NCI-H1092 treated with DMSO at 0.1 percent for 48 hours (cell line): ENCODE measurements at places on chromosomes 11 and 22.

GRCh38 chr22:34111210-34111824, 191.0 kb upstream of the LARGE1 start:
- peak; percentile 56 for DNase-seq

GRCh38 chr11:19429108-19429760, 188.5 kb upstream of the E2F8 start:
- no peak for DNase-seq

DNA sequence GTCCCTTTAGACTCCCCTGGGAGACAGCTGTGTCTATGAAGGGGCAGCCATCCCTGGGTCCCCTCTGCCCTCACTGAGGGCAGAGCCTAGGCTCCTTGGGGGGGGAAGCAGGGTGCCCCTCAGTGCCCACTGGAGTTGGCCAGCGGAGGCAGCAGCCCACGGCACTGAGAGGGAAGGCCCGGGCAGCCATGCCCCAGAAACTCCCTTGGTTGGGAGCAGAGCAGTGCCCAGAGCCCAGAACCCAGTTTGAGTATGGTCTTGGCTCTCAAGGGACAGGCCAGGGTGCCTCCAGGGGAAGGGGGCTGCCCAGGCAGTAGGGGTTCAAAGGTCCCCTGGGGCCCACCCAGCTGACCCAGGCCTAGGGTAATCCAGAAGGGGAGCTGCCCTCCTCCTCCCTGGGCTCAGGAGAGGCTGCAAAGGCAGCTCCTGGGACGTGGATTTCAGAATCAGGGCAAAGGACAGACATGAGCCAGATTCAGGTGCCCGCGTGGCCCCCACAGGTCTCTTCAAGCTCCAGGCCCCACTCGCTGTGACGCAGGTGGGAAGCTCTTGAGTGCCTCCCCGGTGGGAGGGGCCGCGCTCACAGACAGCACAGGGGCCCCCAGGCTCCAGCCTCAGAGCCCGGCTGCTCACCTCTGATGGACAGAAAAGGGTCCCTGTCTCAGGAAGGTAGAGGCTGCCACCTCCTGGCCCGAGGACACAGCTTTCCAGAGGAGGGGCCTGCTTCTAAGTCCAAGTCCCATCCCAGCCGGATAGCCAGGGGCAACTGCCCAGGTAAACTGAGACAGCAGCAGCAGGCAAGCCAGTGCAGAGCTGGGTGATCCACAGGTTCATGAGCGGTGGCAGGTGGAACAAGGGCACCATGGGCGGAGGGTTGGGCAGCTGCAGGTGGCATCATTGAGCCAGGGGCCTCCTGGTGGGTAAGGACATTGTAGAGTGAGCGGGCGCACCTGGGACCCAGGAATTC, 2.6 kb downstream of the C11orf21 start:
- peak; percentile 77 for DNase-seq

GRCh38 chr11:64520013-64520412, 71.0 kb upstream of the SLC22A12 start:
- no peak for DNase-seq

DNA sequence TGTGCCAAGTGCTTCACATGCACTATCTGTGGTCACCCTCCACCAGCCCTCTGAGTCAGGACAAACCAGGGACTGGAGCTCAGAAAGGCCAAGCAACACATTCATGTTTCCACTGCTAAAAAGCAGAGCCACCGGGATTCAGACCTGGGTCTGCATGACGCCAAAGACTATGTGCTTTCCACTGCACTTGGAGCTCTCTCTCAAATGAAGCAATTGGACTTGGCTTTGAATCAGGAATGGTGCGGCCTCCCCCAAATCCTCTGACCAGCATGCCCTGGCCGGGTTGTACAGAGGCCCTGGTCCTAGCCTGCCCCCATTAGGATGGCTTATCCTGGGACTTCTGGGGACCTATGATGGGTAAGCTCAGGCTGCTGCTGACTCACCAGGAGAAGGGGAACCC, 80.7 kb downstream of the PKNOX2 start:
- no peak for DNase-seq

- peak; percentile 82 for DNase-seq
These were observed 91.5 kb downstream of the MORC2 start for GRCh38 chr22:30876915-30877553.

DNA sequence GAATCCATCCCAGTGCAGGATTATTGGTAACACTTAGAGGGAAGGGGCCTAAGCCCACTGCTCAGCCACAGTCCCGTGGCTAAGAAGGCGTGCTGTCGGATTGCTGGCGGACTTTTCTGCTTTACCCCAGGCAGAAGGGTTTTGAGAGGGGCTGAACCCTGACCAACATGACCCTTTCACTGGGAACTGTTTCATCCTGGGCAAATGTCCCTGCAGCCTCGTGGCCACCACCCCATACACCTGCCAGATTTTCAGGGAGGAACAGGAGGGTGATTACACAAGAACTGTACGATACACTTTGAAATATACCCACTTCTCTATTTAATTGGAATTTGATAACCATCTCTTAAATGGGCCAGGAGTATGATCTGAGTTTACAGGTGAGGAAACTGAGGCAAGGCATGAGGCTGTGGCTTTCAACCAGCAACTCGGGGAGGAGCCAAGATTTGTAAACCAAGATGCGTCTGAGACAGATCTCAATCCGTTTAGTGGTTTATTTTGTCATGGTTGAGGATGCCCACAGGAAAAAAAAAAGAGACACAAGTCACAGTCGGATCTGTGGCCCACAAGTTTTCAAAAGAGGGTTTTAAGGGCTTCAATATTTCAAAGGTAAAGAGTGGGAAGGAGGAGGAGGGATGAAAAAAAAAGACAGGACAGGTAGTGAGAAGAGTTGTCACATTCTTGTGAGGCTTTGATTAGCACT, 6.1 kb upstream of the APOL3 start:
- DNase-seq, result no peak

- DNase-seq, result no peak
These were observed 29.1 kb upstream of the APLNR start for GRCh38 chr11:57266157-57266556.

GRCh38 chr22:24265734-24266133, 4.9 kb upstream of the SPECC1L start:
- no peak for DNase-seq

DNA sequence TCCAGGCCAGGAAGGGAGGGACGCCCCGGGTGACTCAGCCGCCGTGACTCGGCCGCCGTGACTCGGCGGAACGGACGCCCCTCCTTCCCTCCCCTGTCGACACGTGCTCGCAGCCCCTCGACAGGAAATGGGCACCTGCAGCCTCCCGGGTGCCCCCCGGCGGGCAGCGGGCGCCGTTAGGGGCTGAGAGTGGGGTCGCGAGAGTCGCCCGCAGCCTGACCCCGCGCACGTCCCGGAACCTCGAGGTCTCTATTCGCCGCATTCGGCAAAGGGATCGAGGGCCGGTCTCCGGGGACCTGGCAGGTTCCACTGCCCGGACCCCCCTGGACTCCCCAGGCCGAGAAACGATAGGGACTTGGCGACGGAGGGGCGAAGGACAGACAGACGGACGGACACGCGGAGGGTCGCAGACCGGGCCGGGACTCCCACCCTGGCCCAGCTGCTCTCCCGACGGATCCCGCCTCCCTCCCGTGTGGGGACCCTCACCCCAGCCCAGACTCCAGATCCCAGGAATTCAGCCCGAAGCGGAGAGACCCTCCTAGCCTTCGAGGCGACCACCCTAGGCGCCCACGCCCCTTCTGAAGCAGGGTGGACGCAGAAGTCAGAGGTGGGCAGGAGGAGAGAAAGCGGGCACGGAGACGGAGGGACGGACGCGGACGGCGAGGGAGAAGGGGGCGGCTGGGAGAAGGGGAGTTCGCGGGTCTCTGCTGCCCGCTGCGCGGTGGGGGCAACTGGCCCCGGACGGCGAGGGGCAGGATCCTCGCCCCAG, 648 bp downstream of the FOSL1 start:
- no peak for DNase-seq

DNA sequence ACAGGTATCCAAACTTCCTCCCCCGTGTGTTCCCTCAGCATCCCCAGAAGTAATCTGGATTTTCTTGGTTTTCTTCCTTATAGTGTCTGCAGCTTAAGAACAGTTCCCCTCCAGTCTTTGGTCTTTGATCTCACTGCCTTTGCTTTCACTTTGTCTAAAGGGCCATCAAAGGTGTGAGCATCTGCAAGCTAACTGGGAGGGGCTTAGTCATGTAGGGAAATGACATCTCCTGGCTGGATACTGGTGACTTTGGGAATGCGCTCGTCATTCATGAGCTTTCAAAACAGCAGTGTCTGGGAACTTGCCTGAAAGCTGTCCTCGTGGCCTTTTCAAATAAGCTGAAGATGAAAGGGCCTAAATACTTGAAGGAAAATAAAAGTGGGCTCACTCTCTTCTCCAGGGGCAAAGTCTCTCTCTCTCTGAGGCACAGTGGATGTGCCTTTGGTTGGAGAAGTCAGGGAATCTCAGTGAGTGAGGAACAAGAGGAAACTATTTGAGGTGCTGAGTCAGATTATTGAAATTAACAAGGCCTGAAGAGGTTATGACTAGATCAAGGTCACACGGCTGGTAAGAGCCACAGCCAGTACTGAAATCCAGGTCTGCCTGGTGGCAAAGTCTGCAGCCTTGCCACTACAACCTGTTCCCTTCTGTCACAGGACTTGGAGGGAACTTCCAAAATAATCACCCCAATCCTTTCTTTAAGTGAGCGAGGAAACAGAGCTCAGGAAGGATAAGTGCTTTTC, 45.6 kb upstream of the TENM4 start:
- no peak for DNase-seq

- no peak for DNase-seq
These were observed 56.1 kb downstream of the AASDHPPT start for GRCh38 chr11:106133529-106133928.

GRCh38 chr11:67213178-67213621, 53.1 kb upstream of the GRK2 start:
- no peak for DNase-seq

DNA sequence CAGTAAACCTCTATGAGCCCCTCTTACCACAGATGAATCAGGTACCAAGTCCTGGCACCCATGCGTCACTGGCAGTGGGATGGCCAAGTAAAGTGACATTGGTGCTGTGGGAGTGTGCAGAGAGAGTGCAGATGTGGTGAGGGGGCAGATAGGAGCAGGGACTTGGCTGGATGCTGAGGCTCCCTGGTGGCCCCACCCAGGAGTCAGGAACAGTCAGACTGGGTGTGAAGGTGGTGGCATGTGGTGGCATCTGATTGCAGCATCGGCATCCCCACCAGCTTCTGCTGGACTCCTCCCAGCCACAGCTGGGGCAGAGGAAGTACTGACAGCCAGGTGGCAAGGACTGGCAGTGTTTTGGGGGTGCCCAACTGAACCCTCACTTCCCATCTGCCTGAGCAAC, 11.4 kb downstream of the DGAT2 start:
- no peak for DNase-seq
